ENCODE measurements at places on chromosomes 12 and 14.

DNA sequence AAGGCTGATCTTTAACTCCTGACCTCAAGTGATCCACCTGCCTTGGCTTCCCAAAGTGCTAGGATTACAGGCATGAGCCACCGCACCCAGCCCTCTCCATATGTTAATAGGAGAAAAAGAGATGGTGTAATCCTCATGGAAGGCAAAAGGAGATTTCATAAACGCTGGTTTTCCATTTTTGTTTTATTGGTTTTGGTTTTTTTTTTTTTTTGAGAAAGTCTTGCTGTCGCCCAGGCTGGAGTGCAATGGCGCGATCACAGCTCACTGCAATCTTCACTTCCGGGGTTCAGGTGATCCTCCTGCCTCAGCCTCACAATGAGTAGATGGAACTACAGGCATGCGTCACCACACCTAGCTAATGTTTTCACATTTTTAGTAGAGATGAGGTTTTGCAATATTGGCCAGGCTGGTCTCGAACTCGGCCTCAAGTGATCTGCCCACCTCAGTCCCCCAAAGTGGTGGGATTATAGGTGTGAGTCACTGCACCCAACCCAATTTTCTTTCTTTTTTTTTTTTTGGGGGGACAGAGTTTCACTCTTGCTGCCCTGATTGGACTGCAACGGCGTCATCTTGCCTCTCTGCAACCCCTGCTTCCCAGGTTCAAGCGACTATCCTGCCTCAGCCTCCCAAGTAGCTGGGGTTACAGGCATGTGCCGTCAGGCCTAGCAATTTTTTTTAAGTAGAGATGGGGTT lies 8.1 kb downstream of the PTGES3 start:
- no peak for DNase-seq

- no peak for DNase-seq
Observed at GRCh38 chr14:86936556-86936955, 1056.4 kb downstream of the GALC start.

DNA sequence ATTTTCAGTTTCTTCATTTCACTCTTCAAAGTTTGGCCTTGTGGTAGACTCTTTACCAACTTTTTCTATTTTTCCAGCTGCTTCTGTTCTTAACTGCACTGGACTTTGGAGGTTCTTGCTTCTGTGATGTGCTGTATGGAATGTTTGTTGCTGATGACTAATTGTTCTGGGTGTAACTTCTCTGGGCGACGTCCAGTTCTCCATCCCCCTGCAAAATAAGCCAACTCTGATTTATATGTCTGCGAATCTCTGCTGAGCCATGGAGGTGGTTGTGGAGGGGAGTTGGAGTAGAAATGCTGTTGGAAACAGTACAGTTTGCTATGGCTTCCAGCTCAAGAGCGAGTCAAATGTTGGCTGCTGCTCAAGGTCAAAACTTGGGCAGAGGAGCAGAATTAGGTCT lies 113.9 kb upstream of the DYRK2 start:
- peak; percentile 96 for DNase-seq

- no peak for DNase-seq
Observed at GRCh38 chr14:44211718-44212117, 295.4 kb downstream of the FSCB start.

DNA sequence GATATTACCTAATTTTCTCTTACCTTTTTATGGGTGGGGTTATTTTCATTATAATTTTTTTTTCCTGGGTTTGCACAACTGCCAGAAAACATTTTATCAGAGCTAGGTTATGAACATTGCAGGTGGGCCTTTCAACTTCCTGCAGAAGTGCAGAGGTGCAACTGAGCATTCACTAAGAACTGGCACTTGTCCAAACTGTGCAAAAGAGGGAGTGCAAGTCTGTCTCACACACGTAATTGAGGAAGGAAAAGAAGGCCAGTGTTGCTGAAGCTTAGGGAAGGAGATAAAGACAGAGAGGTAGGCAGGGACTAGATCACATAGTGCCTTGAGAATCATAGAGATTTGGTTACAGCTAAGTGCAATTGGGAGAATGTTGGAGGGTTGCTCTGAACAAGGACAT lies 14.1 kb upstream of the AMN1 start:
- no peak for DNase-seq

DNA sequence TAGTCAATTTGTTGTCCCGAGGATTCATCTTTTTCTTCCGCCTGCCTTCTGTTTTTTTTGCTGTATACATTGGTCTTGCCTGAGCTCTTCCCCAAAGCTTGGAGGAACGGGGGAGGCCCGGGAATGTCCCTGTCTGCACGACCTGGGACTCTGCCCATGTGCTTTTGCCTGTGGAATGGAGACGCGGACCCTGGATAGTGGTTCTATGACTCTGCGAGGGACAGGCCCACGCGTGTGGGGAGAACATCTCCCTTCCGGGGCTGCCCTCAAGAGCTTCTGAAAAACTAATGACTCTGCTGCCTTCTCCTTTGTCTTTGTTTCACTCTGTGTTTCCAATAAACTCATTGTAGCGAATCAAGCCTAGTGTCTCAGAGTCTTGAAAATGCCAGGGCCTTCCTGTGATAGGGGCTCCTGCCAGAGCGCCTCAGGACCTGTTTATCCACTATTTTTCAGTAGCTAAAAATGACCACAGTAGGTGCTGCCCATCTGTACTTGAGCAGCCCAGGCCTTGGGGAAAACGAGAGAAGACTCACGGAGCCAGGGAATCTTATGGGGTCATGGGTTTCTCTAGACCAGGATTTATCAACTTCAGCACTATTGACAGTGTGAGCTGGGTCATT lies 12.3 kb downstream of the KRT83 start:
- DNase-seq: no peak

DNA sequence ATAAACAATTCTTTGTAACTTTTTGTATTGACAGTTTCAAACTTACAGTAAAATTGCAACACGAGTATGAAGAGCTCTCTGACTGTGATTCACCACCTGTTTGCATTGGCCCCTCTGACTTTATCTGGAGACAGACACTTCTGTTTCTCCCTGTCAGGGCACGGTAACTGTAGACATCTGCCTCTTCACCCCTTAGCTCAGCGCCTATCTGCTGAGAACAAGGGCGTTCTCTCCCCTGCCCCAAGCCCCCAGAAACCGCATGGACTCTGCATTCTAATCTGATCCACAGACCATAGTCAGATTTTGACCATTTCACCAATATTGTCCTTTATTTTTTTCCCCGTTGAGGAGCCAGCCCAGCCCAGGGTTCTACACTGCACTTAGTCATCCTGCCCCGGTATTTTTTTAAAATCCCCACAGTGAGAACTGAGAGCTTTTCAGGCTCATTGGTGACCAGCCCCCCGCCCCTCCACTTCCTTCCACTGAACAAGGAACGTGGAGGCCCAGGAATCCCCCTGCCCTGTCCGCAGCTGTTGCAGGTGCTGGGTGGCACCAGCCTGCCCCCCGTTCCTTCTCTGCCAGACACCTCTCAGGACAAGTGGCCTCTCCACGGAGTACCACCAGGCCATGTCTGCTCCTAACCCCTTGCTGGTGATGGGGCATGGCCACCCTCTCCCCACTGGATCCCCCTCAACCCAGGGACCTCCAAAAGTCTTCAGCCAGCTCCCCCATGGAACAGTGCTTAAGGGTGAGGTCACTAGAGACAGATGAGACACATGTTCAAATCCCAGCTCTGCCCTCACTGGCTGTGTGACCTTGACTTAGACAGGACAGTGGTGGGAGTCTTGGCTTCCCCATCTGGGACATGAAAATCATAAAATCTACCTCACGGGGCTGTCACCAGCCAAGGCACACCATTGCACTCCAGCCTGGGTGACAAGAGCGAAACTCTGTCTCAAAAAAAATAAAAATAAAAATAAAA lies 11.2 kb downstream of the RHOF start:
- peak; percentile 49 for DNase-seq

DNA sequence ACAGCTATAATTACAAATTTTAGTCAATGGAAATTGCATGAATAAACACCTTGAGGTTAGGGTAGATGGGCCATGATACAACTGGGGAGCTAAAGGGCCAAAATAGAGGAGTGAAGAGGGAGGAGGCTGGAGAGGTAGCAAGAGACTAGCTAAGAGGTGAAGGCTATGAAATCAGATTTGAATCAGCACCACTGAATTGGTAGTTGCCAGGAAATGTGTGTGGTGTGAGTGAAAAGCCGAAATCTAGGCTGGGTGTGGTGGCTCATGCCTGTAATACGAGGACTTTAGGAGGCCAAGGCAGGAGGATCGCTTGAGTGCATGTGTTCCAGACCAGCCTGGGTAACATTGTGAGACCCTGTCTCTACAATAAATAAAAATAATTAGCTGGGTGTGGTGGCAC lies 22.7 kb downstream of the YY1 start:
- DNase-seq: no peak

GRCh38 chr14:79906994-79907393 lies 304.3 kb downstream of the DIO2 start:
- DNase-seq: no peak

DNA sequence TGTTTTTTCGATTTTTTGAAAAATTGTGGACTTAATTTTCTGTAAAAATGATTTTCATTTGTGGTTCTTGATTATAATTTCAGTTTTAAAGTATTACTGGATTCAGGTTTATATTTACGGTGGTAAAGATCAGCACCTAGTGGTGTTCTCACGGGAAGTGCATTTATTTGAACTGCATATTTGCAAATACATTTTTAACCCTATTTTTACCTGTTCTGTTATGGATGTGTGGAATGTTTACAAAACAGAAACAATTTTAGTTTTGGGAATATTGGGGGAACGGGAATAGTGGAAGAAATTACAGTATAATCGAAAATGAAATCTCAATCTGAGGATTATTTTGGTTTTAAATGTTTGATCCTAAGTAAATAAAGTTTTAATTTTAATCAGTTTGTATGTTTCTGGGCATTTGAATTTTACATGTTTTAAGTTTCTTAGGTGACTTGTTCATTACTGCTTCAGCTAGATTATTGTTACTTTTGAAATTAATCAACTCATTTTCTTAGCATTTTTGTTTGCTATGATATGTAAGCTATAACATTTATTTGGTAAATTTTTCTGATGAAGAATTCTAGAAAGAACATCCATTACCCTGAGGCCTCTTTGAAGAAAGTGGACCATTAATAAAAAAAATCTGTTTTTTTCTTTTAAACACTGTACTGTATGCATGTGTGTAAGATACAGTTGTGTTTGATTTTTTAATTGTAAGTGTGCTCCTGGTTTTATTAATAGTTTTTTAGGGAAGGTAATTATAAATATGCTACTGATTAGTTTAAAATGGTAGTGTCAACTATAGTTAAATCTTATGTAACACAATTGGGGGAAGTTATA lies 942 bp downstream of the ATF7IP start:
- DNase-seq: no peak

DNA sequence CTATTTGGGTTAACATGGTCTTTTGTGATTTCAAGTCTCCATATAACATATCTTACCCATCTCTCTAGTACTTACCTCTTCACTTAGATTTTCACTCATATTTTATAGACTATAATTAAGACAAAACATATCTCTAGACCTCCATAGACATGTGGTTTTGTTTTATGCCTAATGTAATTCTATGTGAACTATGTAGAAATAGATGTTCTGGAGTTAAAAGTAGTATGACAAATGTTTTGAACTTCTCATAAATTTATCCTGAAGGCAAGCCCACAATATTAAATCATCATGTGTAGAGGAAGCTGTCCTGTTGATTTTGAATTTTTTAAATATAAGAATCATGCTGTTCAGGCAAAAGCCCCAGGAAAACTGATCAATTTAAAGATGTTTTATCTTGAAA lies 169.2 kb downstream of the SYT1 start:
- no peak for DNase-seq

DNA sequence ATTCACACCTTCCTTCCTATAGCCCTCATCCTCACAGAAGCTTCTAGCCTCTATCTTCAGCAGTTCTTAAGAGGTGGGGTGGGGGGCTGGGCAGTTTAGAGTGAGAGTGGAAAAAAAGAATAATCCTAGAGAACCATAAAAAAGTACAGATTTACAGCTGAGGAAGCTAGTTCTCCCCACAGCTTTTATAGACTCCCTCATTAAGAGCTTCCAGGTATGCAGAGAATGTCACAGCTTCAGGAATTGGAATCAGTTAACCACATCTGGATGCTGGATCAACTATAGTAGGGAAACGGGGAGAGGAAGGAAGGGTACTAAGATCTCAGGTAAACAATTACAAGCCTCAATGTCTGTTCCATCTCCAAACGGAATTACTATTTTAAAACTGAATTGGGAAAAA lies 12.3 kb downstream of the GDF11 start:
- DNase-seq: peak; percentile 46

DNA sequence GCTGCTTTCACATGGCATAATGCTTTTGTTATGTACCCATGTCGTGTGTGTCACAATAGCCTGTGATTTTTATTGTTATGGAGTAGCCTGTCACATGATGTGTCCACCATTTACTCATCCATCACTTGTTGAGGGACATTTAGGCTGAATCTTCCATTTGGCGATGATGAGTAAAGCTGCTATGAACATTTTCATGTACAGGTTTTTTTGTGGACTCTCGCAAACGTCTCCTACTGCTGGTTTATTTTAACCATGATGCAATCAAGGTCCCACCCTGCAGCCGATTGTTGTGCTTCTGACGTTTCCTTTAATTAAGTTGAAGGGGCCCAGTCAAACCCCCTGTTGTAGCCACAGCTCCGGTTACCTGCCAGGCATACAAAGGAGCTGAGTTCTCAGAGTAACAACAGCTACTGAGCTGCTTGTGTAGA lies 63.2 kb downstream of the ZNF664 start:
- no peak for DNase-seq

GRCh38 chr12:69872804-69873203 lies 47.8 kb downstream of the MYRFL start:
- no peak for DNase-seq

GRCh38 chr14:55446833-55447232 lies 6.4 kb upstream of the TBPL2 start:
- peak; percentile 68 for DNase-seq

DNA sequence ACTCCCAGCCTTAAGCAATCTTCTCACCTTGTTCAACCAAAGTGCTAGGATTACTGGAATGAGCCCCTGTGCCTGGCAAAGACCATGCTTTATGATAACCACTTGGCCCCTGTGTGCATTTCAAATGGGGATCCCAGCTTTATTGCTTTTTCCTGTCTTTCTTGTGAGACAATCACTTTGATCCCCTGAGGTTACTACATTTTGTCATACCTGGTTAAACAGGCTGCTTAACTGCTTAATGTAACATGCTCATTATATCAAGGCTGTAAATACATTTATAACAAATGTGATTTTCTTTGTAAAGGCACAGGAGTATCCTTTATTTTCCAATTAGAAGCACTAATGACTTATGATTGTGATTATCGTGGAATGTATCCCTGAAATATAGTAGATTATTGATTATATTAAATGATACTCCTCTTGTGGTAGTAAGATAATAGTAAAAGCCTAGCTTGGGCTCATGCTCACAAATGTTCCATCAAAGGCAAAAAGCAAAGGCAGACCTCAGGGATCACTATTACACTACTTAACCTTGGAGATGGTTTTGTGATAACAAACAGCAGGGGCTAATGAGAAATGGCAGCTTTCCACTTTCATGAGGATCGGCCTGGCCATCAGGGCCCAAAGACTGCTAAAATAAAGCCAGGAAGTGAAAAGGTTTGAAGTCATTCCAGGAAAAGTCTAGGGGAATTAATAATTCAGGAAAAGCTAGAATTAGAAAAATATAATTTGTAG lies 290.8 kb upstream of the MDGA2 start:
- no peak for DNase-seq
